ENCODE measurements at places on chromosomes 12 and 14. TPM values are rescaled to one million over a fixed set of nuclear protein-coding genes. Genes with fewer than 3 reads are reported as not detected.

GRCh38 chr14:76331328-76332011 lies 44.5 kb upstream of the ESRRB start:
- DNase-seq: no peak

DNA sequence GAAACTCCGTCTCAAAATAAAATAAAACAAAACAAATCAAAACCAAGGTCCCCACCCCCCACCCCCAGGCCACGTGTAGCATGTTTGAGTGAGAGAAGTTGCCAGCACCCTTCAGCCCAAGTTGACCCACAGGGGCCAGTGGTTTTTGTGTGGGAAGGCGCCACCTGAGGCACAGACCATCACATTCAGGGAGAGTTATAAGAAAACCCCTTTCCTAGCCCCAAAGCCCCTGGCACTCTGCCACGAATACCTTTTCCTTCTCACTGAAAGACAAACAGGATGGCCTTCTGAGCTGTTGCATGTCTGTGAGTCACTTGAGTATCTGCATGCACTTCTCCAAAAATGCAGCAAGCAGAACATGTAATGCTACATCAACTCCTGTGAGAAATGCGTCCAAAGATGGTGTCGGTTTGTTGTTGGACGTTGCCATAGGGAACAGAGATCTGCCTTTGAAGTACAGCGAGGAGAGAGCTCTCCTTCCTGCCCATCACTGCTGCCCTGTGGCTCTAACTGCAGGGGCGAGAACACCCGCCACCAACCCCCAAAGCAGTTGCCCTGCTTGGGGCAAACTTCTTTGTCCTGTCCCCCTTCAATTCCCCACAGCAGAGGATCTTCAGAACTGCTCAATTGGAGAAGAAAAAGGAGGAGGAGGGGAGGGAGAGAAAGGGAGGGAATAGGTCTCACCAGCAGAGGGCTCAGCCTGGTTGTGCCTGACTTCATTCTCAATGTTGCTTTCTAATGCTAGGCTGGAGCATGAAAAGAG lies 2.7 kb upstream of the TRAF3 start:
- DNase-seq: peak; percentile 70

- no peak for DNase-seq
These were observed 14.7 kb upstream of the KRT86 start for GRCh38 chr12:52259657-52260243.

- no peak for DNase-seq
These were observed 771 bp downstream of the OTX2 start for GRCh38 chr14:56809270-56810146.

DNA sequence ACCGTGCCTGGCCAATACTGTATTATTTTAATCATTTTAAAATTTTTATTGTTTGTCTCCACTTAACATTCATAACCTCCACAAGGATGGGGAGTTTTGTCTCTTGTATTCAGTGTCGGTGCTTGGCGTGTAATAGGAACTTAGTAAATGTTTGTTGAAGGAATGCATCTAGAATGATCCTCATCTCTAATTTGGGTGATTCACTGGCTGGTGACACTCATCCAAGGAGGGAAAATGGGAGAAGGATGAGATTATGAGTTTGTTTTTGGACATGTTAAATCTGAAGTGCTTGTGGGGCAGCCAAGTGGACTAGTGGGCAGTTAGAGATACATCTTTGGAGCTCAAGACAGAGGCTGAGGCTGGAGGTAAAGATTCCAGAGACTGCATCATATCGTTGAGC lies 5.1 kb downstream of the KLC1 start:
- DNase-seq: no peak

GRCh38 chr12:23862701-23863100 lies 86.8 kb downstream of the SOX5 start:
- no peak for DNase-seq

DNA sequence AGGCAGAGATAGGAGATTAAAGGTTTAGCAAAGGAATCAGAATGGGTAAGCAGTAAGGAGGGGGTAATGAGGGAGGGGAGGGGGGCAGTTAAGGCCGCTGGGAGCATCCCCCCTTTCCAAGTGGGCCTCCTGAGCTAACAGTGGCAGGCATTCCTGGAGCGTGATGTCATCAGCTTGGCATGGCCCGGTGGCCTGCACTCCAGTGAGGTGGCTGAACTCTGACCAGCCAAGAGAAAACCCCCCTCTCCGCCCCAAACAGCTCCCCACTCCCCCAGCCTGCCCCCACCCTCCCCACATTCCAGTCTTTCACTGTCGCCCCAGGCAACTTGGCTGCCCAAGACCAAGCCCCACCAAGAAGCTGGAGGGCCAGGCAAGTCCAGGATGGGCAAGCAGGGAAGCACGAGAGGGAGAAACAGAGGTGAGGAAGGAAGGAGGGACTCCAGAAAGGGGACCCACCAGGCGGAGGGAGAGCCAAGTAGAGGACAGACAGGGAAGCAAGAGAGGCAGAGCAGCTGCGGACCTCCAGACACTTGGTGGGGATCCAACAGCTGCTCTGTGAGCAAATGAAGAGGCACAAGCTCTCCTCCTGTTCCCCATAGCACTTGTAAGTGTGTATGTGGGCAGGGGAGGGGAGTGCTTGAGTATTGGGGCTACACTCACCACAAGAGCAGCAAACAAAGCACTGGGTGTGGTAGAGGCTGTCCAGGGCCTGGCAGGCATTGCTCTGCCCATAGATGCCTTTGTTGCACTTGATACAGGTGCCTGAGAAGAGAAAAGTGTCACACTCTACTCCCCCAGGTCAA lies 4.5 kb downstream of the AJUBA start:
- no peak for DNase-seq

DNA sequence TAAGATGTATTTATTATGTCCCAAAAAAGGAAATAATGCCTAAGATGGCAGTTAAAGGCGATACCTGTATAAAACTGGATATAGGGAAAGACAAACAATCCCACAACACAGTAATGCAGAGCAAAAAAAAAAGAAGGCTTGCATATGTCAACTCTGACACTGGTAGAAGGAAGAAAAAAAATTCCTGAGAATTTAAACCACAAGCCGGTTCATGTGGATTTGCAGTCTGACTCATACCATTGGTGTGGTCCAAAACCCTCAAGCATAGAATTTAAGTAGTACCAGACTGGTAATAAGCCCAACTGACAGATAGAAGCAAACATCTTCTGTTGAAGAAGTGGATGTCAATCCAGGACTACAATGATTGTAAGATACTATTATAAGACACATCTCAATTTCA lies 7.2 kb downstream of the DNAI7 start:
- no peak for DNase-seq

- no peak for DNase-seq
These were observed 27.4 kb upstream of the SFSWAP start for GRCh38 chr12:131683266-131684014.

- no peak for DNase-seq
These were observed 4.0 kb downstream of the CHGA start for GRCh38 chr14:92926931-92927330.

DNA sequence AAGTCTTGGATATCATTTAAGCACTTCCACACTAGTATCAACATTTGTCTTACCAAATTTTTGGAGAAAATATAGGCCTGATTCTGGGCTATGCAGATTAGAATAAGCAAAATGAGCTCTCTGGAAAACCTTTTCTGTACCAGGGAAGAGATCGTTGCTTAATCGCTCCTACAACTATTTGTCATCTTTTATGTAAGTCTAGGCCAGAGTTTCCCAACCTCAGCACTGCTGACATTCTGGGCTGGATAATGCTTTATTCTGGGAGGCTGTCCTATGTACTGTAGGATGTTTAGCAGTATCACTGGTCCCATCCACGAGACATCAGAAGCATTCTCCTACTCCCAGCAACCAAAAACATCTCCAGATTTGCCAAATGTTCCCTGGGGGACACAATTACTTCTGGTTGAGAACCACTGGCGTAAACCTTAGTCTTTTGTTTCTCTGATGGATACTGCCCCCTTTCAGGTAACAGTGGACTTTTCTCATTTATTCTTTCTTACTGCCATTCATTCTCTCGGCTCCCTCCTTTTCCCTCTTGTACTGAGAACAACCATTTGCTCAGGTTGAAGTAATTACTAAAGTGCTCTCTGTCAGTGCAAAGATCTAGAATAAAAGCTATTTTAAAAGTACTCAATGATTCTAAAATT lies 316.9 kb upstream of the E2F7 start:
- no peak for DNase-seq

DNA sequence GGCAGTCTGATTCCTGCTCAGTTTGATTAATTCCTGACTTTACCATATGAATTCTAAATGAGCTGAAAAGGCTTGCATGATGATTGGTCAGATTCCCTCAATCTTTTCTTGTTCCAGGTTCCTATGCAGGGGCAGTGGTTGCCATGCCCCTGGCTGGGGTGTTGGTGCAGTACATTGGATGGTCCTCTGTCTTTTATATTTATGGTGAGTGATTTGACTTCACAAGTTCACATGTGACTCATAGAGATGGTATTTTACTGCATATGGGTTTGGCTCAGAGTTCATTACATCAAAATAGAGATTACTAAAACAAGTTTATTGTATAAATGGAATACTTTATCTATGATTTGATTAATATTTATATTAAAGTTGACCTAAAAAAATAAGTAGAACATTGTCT lies 44.8 kb downstream of the SLC17A8 start:
- no peak for DNase-seq

- DNase-seq: no peak
These were observed 10.7 kb upstream of the EVL start for GRCh38 chr14:100054316-100055075.

DNA sequence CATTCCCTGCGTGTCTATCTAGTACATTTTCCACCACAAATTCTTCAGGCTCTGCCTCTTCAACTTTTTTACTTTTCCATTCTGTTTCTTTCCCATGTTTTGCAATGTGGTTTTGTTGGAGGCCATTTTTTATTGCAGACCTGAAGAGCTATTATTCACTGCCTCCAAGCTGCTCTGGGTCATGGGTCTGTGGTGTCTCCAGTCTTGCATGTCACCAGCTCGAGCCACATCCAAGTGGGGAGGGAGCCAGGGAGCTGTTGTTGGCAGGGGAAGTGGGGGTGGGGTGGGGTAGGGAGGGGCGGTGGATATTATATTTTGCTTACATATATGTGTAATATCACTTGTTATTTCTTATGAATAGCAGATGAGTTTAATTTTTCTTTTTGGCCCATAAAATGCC lies 69.1 kb downstream of the VEZT start:
- DNase-seq: no peak

The TRIM9 gene
- total RNA-seq: 5.4 TPM

The SAMD15 gene
- total RNA-seq: 0.36 TPM

The POTEG gene
- total RNA-seq: not detected

The PLA2G1B gene
- total RNA-seq: not detected

The TOMM20L gene
- not detected for total RNA-seq
